ENCODE measurements at places on chromosomes 5 and 9. TPM values are rescaled to one million over a fixed set of nuclear protein-coding genes. Genes with fewer than 3 reads are reported as not detected.

C1QTNF3 gene
- polyA plus RNA-seq, result 50.9 TPM

GRCh38 chr5:108459769-108460168, 77.9 kb upstream of the FBXL17 start:
- DNase-seq, result peak; percentile 48

DNA sequence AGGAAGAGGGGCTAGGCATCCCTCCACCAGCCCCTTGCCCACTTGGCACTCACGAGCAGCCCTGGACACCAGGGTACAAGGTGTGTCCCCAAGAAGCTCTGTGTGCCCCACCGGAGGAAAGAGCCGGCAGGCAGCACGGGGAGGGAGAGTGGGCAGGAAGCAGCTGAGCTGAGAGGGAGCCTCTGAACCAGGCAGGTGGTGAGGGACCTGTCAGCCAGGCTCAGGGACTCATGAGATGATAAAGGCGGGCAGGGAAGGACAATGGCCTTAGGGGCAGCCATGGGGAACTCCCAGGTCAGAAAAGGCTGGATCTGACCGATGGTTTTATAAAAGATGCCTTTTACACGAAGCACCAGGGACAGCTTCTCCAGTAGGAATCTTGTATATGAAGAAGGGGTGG, 112.0 kb downstream of the VAV2 start:
- no peak for DNase-seq

PDZD2 gene
- polyA plus RNA-seq, result 18.9 TPM

PCDHA3 gene
- 0.24 TPM for polyA plus RNA-seq

DNA sequence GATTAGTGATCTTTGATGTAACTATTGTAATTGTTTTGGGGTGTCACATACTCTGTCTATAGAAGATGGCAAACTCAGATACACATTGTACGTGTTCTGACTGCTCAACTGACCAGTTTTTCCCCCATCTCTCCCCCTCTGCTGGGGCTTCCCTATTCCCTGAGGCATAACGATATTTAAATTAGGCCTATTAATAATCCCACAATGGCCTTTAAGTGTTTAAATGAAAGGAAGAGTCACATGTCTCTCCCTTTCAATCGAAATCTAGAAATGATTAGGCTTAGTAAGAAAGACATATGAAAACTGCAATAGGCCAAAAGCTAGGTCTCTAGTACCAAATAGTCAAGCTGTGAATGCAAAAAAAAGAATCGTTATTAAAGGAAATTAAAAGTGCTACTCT, 265.6 kb downstream of the TMEM232 start:
- DNase-seq, result no peak
